ENCODE measurements at places on chromosomes 7 and 10.

- no peak for DNase-seq
Observed at GRCh38 chr7:159032753-159033472, 111.8 kb downstream of the VIPR2 start.

DNA sequence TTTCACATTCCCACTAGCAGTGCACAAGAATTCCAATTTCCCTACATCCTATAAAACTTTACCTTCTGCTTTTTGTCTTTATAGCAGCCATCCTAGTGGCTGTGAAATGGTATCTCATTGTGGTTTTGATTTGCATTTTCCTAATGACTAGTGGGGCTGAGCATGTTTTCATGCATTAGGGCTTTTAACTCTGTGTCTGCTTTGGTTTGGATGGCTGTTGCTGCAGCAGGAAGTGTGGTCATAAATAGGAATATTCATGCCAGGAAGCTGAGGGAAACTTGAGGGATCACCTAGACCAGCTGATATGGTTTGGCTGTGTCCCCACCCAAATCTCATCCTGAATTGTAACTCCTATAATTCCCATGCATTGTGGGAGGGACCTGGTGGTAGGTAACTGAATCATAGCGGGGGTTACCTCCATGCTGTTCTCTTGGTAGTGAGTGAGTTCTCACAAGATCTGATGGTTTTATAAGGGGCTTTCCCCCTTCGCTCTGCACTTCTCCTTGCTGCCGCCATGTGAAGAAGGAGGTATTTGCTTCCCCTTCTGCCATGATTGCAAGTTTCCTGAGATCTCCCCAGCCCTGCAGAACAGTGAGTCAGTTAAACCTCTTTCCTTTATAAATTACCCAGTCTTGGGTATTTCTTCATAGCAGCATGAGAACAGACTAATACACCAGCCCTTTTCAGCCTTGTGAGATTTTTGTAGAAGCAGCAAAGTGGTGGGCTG is 181.8 kb upstream of the PITRM1 start:
- no peak for DNase-seq

- DNase-seq = no peak
Observed at GRCh38 chr7:34842782-34843181, 184.8 kb downstream of the NPSR1 start.

DNA sequence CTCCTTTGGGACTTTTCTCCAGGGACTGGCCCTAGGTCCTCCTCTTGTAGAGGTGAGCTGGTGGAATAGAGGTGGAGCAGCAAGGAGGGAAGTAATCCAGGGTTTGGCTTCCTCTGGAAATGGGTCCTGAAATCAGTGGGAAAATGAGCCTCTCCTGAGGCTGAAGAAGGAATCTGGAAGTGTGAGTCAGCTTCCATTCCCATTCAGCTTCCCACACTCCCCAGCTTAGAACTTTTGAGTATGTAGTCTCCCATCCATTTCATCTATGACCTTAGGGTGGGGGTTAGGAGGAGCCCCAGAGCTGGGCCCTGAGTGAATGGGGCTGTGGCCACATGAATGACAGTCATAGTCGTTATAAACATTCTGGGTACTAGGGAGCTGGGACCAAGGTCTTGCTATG is 17.7 kb downstream of the LDB1 start:
- no peak for DNase-seq

- no peak for DNase-seq
Observed at GRCh38 chr10:103630156-103630555, 136.7 kb downstream of the NEURL1 start.

DNA sequence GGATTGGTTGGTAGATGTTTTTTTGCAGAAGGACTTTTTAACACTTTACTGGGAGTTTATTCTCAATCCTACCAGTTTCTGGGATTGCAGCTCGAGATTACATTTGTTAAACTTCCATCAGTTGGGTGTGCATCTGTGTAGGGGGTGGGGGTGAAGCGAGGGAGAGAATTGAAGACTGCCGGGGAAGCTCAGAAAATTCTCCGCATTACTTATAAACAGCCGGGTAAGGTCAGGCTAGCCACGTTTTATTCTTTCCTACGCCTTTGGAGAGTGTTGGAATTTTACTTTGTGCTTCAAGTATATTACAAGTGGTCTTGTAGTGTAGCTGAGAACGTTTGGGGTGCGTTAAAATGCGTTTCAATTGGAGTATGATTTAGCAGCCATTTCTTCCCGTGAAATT is 1.1 kb downstream of the PALS2 start:
- no peak for DNase-seq

GRCh38 chr7:25026156-25026555 is 46.2 kb upstream of the OSBPL3 start:
- DNase-seq = no peak

DNA sequence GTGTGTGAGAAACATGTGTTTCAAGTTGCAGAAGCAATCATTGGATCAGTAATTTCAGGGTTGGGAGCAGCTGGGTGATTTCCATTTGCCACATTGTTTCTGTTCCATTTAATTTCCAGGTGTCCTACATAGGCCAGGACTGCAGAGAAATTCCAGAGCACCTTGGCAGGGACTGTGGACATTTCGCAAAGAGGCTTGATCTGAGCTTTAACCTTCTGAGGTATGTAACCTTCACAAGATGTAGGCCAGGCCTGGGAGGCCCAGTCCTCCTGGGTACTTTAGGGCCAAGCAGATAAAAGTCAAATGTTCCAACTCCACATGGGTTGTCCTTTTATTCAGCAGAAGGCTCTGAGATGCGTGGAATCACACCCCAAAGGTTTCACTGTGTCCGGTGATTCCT is 6.9 kb downstream of the LRMDA start:
- DNase-seq = no peak

DNA sequence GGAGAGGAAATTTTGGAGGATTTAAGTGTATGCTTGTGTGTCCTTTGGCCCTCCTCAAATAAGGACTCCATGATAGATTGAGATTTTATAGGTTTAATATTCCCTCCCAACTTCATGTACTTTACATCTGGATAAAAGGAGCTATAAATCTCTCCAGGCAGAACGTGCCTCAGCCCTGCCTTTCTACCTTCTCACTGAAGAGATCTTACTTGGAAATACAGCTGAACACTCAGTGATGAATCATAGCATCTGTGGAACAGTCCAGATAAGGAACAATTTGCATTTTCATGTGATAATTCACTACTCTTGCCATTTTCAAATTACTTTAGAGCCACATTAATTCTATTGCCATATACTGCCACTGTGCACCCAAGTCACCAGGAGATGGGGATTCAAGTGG is 364.6 kb upstream of the PODXL start:
- DNase-seq = no peak

DNA sequence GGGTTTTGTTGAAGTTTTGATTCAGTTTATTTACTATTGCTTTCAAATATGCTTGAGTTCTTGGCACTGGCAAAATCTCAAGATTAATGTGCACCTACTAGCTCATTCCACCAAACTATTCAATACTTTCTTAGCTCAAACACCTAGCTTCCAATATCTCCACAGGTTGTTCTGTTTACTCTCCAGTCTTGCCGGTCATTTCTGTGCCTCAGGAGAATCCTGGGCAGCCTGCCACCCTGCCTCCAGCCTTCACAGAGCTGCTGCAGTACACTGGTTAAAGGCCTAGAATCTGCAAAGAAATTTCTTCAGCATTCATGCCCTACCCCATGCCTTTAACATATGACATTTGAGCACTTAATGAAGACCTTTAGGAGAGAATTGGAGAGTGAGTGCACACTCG is 4.0 kb upstream of the TMEM106B start:
- no peak for DNase-seq
